ENCODE measurements at places on chromosomes 13 and 19.

DNA sequence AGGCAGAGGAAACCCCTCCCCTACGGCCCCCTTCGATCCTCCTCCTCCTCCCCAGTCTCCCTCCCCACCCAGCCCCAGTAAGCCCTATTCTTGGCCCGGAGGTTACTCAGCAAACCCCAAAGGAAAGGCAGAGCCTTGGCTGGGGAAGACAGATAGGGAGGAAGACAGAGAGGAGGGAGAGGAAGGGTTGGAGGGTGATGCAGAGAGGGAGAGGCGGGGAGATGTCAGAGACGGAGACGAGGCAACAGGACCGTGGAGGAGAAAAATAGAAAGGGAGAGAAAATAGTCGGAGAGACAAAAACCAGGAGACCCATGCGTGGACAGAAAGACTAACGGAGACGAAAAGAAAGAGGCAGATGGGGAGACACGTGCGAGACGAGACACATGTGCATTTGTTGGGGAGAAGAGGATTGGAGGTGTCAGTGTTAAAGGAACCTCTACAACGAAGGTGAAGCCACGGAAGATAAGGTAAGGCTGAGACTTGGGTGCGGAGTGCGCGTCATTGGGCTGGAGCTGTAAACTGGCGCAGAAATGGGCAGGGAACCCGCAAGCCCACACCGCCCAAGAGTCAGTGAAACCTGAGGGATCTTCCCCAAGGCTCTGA lies 2.9 kb downstream of the TGFB1 start:
- no peak for DNase-seq

DNA sequence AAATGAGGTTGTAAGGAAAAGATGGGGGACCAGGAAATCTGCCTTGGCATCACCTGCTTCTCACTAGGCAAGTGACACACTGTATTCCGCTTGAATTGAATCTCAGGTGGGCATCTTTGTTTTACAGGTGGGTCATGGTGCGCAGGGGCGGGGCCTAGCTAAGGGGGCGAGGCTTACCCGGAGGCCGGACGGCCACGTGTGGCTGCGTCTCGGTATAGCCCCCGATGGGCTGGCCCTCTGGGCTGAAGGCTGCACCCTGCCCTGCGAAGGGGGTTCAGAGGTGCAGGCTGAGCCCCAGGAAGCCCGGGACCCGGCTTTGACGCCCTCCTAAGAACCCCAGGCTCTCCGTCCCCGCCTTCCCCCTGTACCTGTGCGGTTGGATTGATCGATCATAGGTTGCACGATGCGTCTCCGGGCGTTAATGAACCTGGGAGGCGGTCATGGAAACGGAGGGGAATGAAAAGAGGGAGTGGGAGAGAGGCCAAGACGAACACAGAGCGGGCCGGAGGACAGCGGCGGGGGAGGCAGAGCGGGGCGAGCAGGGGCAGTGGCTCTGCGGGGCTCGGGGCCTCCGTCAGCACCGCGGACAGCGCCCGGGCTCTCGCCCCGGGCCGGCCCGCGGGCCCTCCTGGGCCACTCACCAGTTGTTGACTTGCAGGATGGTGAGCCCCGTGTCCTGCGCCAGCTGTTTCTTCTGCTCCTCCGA lies 12.5 kb downstream of the MEIS3 start:
- no peak for DNase-seq

DNA sequence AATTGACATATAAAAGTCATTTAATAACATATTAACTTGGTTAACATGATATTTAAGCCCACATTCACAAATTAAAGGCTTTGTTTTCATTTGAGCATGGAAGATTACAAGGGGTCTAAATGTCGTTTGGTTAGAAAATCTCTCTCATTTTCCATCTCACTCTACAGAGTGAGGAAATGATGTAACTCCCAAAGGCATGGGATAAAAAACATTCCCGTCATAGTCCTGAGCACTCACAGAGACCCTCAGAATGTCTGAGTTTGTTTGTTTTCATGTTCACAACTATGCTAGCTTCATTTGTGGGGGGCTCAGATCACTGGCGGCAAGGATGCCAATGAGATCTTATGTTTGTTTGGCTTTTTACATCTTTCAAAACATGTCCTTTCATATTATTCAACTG lies 307.5 kb downstream of the TBC1D4 start:
- no peak for DNase-seq

GRCh38 chr13:90763476-90764150 lies 583.9 kb upstream of the MIR17HG start:
- DNase-seq, result no peak

DNA sequence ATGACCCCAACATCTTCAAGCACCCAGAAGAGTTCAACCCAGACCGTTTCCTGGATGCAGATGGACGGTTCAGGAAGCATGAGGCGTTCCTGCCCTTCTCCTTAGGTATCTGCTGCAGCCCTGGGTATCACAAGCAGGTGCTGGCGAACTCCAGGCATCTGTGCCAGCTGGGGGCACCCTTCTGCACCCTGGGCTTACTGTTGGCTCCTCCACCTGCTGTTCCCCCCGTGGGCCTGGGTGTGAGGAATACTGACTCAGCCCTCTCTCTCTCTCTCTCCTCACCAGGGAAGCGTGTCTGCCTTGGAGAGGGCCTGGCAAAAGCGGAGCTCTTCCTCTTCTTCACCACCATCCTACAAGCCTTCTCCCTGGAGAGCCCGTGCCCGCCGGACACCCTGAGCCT lies 13.0 kb downstream of the CYP2S1 start:
- DNase-seq, result no peak

- no peak for DNase-seq
These were observed 141.6 kb downstream of the FGF14 start for GRCh38 chr13:102260256-102260655.

DNA sequence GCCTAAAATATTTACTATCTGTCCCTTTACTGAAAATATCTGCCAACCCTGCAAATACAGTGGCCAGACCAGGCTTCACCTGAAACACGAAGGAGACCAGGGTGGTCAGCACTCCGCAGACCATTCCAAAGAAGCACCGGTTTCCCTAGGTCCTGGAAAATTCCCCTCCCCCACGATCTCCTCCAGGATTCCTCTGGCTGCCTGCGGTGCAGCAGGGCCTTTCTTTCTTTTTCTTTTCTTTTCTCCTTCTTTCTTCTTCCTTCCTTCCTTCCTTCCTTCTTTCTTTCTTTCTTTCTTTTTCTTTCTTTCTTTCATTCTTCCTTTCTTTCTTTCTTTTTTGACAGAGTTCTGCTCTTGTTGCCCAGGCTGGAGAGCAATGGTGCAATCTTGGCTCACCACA lies 152.7 kb downstream of the USP12 start:
- DNase-seq, result no peak

GRCh38 chr19:30757837-30758617 lies 385.8 kb downstream of the ZNF536 start:
- no peak for DNase-seq

DNA sequence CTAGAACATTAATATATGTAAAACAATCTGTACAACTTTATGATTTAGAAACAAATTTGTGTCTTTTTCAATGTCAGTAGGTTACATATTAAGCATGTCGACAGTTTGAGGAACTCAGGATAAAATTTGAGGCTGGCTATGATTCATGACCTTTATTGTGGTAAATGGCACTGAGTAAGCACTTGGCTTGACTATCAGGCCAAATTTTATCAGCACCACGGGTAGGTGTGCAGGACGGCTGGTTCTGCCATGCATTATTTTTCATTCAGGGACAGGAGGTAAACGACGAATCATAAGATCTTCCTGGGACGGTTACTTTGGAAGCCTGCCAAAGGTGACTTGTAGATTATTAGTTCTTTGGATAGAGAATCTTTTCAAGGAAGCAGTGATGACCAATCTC lies 19.9 kb upstream of the CYP4F8 start:
- no peak for DNase-seq

DNA sequence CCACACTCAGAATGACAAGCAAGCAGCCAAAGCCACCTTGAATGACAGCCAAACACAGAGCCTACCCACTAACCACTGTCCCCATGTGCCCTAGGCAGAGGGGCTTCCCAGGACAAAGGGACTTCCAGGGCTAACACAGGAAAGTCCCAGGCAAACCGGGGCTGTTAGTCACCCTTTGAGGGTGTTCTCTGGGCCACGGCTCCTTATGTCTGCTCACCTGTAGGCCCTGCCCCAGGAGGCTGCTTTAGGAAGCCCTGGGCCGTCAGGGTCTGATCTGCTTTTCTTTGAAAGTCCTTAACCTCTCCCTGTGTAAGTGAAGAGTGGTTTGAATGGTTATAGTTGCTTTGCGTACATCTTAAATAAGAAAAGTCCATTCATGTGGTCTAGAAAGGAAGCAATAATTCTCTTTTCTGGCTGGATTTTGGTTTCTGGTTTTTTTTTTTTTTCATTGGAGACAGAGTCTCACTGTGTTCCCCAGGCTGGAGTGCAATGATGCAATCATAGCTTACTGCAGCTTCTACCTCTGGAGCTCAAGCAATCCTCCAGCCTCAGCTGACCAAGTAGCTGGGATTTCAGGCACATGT lies 161.4 kb downstream of the EFNB2 start:
- no peak for DNase-seq

GRCh38 chr13:21949818-21950429 lies 279.1 kb downstream of the FGF9 start:
- DNase-seq, result no peak

- DNase-seq, result no peak
These were observed 8.4 kb downstream of the NLRP7 start for GRCh38 chr19:54938906-54939305.

DNA sequence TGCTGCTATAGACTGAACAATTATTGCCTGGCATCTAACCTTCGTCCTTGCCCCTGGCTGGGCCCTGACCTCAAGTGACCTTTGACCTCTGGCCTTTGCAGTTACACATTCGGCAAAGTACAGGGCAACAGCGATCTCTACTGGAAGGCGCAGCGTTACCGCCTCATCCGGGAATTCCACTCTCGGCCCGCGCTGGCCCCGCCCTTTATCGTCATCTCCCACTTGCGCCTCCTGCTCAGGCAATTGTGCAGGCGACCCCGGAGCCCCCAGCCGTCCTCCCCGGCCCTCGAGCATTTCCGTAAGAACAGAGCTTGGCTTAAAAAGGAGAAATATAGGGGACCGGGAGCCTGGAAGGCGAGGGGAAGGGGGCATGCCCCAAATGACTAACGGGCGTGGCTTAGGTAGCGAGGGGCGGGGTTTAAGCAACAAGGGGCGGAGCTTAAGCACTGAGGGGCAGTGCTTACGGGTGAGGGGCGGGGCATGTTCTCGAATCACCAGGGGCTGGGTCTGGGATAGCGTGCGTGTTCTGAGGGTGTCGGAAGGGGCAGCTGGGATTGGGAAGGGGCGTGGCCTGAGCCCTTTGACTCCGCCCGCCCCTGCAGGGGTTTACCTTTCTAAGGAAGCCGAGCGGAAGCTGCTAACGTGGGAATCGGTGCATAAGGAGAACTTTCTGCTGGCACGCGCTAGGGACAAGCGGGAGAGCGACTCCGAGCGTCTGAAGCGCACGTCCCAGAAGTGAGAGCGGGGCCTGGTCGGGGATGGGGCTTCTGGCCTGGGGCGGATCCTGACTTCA lies 52.7 kb downstream of the TRPM4 start:
- DNase-seq, result peak; percentile 60

- DNase-seq, result no peak
These were observed 16.3 kb downstream of the EPS8L1 start for GRCh38 chr19:55091955-55092354.

DNA sequence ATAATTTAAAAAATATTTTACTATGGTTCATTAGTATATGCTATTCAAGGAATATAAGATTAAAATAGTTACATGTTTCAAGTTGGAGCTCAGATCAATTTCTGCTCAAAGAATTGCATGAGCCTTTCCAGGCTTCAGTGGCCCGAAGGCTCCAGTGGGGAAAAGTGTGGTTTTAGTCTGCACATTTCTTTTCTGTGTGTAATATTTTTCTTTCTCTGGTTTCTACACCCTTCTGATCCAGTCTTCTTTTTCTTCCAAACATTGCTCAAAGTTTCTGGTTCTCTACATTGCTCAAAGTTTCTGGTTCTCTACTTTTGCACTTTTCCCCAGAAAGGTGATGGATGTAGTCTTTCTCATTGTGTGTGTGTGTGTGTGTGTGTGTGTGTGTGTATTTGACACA lies 64.7 kb upstream of the OXGR1 start:
- DNase-seq, result no peak

DNA sequence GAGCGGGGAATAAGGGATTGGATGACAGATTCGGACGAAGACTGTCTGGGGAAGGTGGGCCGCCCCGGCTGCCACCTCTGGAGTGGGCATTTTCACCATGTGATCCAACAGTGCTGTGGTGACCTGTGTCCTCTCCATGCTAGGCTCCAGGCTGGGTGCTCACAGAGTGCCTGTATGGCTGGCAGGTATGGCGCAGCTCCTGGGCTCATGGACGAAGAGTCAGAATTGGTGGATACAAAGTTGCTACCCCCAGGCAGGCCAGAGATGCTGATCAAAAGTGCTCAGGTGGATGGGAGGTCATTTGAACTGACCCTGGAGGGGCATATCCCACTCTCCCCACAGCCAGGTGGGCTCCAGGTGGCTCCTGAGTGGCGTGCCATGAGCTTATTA lies 111.3 kb upstream of the UQCRFS1 start:
- no peak for DNase-seq
